HEK293T (cell line): ENCODE measurements at places on chromosomes 3 and 15.

DNA sequence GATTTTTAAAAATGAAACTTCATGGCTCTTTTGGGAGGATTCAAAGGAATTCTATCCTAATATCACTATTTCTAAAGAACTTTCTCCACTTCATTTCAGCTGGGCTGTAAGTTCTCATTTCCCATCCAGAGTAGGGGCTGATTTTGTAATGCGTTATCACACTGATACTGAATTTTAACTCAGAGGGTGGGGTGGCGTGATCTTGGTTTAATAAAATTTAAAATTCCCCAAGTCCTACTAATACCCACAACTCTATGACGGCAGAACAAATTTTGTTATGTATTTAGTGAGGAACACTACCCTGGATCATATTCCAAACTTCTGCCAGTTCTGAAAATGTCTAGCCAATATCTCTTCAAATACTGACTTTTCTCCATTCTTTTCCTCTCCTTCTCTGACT, 92.7 kb downstream of the ASB7 start:
- DNase-seq, result no peak

- no peak for DNase-seq
Observed at GRCh38 chr3:71012971-71013370, 570.6 kb downstream of the FOXP1 start.

GRCh38 chr3:27464646-27465045, 19.5 kb downstream of the SLC4A7 start:
- no peak for DNase-seq

GRCh38 chr3:30285188-30286006, 321.0 kb upstream of the TGFBR2 start:
- no peak for DNase-seq

- DNase-seq, result peak; percentile 56
Observed at GRCh38 chr15:73851689-73852088, 21.7 kb upstream of the TBC1D21 start.

GRCh38 chr3:165451371-165452070, 255.3 kb upstream of the SLITRK3 start:
- no peak for DNase-seq

DNA sequence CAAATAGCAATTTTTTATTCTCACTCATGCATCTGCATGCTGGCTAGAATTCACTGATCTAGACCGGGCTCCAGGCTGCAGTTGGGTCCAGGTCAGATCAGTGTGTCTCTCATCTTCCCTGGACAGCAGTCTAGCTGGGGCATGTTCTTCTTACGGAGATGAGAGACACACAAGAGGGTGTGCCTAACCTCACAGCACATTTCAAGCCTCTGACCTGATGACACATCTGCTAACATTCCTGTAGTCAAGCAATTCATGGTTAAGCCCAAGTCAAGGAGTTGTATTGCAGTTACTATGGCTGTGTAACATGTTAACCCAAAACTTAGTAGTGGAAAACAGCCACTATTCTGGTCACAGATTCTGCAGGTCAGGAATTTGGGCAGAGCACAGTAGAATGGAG, 13.1 kb downstream of the BSN start:
- DNase-seq, result no peak
